ENCODE measurements at places on chromosomes 3 and 15.

DNA sequence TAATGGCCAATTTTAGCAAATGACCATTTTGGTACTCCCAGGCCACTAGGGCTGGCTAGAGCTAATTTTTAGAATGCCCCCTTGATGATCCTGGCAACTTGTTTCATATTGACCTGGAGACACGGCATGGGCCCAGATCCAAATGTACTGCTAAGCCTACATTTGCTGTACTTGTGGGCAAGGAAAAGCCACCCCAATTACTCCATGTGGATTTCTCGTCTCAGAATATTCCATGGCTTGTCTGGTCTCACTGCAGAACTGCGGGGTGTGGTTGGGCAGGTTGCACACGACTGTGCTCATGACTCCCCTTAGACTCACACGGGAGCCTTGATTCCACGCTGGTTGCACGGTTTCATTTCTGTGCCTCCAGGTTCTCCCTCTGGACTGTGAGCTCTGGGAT is 140.9 kb downstream of the RPLP1 start:
- no peak overlapping the region for H3K4me3 ChIP-seq
- H3K27me3 ChIP-seq = peaks cover 4% of the 10 kb centered on the region
- H3K27ac ChIP-seq = no peak overlapping the region
- no peak for DNase-seq

- no peak for DNase-seq
- H3K27ac ChIP-seq = no peak overlapping the region
- H3K27me3 ChIP-seq = peaks cover 3% of the 10 kb centered on the region
- H3K4me3 ChIP-seq = no peak overlapping the region
Measured at GRCh38 chr3:120648290-120648689, 33.7 kb downstream of the HGD start.

- DNase-seq = no peak
- no peaks in the 10 kb centered on the region for H3K27me3 ChIP-seq
- peaks cover 15% of the 10 kb centered on the region for H3K36me3 ChIP-seq
- no peak overlapping the region for H3K27ac ChIP-seq
- no peaks in the 10 kb centered on the region for H3K4me1 ChIP-seq
- H3K4me3 ChIP-seq = no peak overlapping the region
Measured at GRCh38 chr3:17442332-17443049, 299.9 kb downstream of the TBC1D5 start.

DNA sequence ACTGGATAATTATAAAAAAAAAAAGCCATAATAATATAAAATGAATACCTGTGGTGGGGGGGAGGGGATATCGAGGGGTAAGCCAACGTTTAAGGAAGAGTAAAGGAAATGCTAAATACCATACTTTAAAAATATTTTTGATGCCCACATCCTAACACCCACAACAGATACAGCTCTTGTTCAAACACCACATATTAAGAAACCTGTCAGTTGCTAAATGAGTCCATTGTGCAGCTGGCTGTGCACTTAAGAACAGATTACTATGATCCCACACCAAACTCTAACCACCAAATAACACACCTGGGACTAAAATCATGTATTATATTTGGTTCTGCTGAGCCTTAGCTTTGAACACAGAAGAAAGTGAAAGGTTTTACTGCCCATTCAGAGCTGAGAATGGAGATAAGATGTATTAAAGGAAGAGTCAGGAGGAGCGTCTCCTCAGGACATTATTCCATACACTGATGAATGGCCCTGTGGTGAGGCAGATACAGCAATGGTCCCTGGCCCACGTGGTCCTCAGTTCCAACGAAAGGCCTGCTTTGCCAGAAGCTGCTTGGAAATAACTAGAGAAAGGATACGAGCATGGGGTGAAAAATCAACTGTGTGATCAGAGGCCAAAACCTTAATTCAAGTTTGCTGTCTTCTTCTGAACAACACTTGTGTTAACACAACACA is 515.4 kb downstream of the FOXP1 start:
- H3K27me3 ChIP-seq = no peaks in the 10 kb centered on the region
- peak; percentile 30 for DNase-seq
- H3K4me3 ChIP-seq = no peak overlapping the region
- peak overlapping the region; percentile 83 for H3K27ac ChIP-seq
- peaks cover 56% of the 10 kb centered on the region for H3K4me1 ChIP-seq

DNA sequence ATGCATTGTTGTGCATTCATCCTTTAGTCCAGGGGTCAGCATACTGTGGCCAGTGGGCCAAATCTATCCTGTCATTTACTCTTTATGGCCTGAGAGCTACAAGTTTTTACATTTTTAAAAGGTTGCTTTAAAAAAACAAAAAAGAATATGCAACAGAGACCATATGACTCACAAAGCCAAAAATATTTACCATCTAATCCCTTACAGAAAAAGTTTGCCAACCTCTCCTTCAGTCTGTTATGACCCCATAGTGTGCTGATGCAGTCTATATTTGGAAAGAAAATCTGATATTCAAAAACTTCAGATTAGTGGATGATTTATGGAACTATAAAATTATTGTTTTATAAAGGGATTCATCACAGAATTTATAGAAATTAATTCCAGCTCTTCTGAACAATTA is 237.5 kb upstream of the IL12A start:
- H3K4me3 ChIP-seq = no peak overlapping the region
- H3K4me1 ChIP-seq = no peaks in the 10 kb centered on the region
- no peak for DNase-seq
- no peak overlapping the region for H3K27ac ChIP-seq
- no peaks in the 10 kb centered on the region for H3K27me3 ChIP-seq
- H3K36me3 ChIP-seq = no peaks in the 10 kb centered on the region

GRCh38 chr15:70833861-70834765 is 19.8 kb downstream of the LARP6 start:
- no peaks in the 10 kb centered on the region for H3K4me1 ChIP-seq
- H3K4me3 ChIP-seq = no peak overlapping the region
- no peak for DNase-seq
- H3K36me3 ChIP-seq = no peaks in the 10 kb centered on the region
- H3K27ac ChIP-seq = no peak overlapping the region
- no peaks in the 10 kb centered on the region for H3K27me3 ChIP-seq

GRCh38 chr3:112489674-112490479 is 9.4 kb downstream of the BTLA start:
- peaks cover 69% of the 10 kb centered on the region for H3K4me1 ChIP-seq
- H3K4me3 ChIP-seq = peak overlapping the region; percentile 36
- peak overlapping the region; percentile 74 for H3K27ac ChIP-seq
- DNase-seq = no peak

GRCh38 chr3:145953316-145953715 is 207.7 kb downstream of the PLOD2 start:
- H3K4me3 ChIP-seq = no peak overlapping the region
- no peaks in the 10 kb centered on the region for H3K4me1 ChIP-seq
- H3K27ac ChIP-seq = no peak overlapping the region
- H3K36me3 ChIP-seq = no peaks in the 10 kb centered on the region

DNA sequence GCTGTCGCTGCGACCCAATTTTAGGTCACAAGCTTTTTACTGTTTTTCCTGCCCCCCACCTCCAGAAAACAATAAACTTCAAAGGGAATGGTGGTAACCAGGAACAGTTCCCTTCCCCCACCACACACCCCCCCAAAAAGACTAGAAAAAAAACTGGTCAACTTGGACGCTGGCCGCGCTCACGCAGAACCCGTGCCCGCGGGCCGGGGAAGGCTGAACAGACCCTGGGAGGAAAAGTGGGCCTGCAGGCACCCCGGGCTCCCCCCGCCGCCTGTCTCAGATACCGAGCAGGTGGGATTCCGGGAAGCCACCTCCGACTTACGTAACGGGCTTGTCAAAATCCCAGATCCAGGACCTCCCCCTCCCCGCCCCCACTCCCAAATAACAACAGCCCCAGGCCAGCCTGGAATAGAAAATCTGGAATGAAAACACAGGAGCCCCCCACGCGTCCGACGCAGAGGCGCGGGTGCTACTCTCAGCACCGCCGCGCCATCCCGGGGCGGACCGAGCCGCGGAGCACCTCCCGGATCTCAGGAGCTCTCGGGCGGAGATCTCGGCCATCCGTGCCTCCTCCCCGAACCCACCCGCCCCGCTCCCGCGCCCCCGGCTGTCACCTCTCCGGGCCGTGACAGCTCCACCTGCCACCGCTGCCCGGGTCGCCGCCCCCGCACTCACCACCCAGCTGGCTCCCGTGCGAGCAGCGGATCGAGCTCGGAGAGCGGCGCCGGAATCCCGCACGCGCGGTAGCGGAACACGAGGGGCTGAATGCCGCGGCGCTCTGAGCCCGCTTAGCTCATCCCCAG is 557 bp downstream of the DENND4A start:
- no peaks in the 10 kb centered on the region for H3K27me3 ChIP-seq
- peaks cover 5% of the 10 kb centered on the region for H3K36me3 ChIP-seq
- H3K4me3 ChIP-seq = peak overlapping the region; percentile 89
- peaks cover 62% of the 10 kb centered on the region for H3K4me1 ChIP-seq

DNA sequence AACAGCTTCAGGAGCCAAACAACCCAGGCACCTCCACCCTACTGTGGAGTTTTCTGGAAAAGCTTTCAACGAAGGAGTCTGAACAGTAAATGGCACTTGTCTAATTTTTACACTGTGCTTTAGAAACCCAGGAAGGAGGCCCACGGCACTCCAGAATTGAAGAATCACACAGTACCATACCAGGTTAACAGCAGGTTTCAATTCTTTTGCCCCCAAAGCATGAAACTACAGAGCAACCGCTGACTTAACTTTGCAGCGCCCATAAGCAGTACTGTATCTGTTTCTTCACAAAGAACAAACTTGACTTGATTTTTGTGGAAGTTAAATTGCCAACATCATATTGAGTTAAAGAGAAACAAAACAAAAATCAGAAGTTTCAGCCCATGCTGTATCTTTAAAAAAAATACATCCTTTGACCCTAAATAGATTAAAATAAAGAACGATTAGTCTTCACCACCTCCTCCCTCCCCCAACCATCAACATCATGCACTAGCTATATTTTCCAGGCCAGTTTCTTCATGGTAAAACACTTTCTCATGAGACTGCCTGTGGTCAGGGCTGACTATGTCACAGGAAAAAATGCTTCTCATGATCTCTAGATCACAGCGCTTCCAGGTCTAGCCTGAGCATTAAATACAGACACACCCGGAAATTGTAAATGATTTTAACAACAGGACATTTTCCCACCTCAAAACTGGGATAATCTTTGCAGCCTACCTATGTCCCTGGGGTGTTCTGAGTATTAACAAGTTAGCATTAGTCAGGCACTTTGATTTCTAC is 456.3 kb downstream of the FOXP1 start:
- no peaks in the 10 kb centered on the region for H3K27me3 ChIP-seq
- peak overlapping the region; percentile 79 for H3K27ac ChIP-seq
- peaks cover 39% of the 10 kb centered on the region for H3K36me3 ChIP-seq
- peak; percentile 39 for DNase-seq
- peak overlapping the region; percentile 96 for H3K4me3 ChIP-seq

DNA sequence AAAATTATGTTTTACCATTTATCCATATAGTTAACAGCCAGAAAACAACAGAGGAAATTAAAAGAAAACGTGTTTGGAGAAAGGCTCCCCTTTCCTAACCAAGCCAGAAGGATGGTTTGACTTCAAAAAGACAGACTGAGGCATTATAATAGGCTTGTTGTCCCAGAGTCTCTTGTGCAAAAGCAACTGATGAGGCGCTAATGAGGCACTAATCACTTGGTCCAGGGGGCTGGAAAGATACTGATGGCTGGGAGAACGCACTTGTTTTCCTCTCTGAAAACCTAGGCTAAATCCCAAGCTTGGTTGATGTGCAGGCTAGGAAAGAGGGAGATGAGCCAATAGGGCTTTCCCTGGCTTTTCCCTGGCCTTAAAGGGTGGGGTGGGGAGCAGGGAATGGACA is 389.6 kb downstream of the NTRK3 start:
- no peak for DNase-seq
- no peaks in the 10 kb centered on the region for H3K36me3 ChIP-seq
- peaks cover 1% of the 10 kb centered on the region for H3K27me3 ChIP-seq
- no peak overlapping the region for H3K27ac ChIP-seq

GRCh38 chr15:98174286-98174685 is 213.8 kb downstream of the ARRDC4 start:
- DNase-seq = peak; percentile 6
- peaks cover 3% of the 10 kb centered on the region for H3K4me1 ChIP-seq
- H3K27me3 ChIP-seq = peaks cover 21% of the 10 kb centered on the region

DNA sequence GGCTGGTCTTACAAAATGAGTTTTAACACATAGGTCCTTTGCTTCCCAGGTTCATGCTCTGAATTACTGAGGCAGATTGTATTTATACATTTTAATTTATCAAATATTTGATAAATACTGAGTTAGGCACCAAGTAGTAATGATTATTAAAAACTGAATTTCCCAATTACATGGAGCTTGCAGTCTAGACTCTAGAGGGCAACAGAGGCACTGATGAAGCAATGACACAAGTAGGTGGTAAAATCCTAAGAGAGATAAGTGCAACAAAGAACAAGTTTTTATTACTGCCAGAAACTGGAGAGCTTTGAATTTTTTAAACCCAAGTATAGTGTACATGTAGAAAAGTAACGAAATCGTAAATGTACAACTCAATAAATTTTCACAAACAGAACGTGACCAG is 406.2 kb upstream of the RARB start:
- no peaks in the 10 kb centered on the region for H3K27me3 ChIP-seq
- H3K4me3 ChIP-seq = no peak overlapping the region
- no peak for DNase-seq
- H3K27ac ChIP-seq = no peak overlapping the region

- H3K27ac ChIP-seq = peak overlapping the region; percentile 60
- H3K4me1 ChIP-seq = peaks cover 75% of the 10 kb centered on the region
- DNase-seq = no peak
- no peak overlapping the region for H3K4me3 ChIP-seq
- peaks cover 67% of the 10 kb centered on the region for H3K36me3 ChIP-seq
- no peaks in the 10 kb centered on the region for H3K27me3 ChIP-seq
Measured at GRCh38 chr3:4776399-4776979, 202.7 kb upstream of the BHLHE40 start.

DNA sequence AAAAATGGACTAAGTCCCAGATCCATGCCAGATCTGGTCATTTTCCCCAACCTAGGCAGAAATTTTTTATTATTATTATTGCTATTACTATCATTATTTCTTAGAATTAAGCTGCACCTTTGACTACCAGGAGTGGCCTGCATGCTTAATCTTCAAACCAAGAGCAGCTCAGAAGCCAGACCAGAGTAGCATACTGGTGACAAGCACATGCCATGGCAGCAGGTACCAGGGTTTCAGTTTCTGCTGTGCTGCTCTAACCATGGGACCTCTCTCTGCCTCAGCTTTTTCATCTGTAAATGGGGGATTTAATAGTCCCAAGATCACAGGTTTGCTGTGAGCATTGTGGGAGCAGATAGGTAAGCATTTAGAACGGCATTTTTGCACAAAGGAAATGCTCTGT is 262.3 kb downstream of the SLCO3A1 start:
- H3K27ac ChIP-seq = no peak overlapping the region
- no peak overlapping the region for H3K4me3 ChIP-seq
- H3K36me3 ChIP-seq = peaks cover 5% of the 10 kb centered on the region

GRCh38 chr3:49493901-49494300 is 23.8 kb downstream of the DAG1 start:
- peaks cover 7% of the 10 kb centered on the region for H3K36me3 ChIP-seq
- H3K27ac ChIP-seq = no peak overlapping the region
- no peak overlapping the region for H3K4me3 ChIP-seq
- H3K27me3 ChIP-seq = no peaks in the 10 kb centered on the region

DNA sequence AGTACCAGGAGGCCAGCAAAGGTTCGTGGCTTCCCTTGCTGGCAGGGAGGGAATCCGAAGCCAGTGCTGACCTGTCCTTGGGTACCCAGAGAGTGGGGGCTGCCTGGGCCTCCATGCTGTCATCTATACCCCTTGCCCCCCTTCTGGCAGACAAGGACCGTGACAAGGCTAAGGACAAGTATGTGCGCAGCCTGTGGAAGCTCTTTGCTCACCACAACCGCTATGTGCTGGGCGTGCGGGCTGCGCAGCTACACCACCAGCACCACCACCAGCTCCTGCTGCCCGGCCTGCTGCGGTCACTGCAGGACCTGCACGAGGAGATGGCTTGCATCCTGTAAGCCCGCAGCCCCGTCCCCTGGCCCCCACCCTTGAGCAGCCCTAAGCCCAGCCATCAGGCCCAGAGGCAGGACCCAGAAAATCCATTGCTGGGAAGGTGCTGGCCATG is 2.8 kb downstream of the FES start:
- DNase-seq = no peak
- H3K27ac ChIP-seq = no peak overlapping the region
- H3K36me3 ChIP-seq = peaks cover 5% of the 10 kb centered on the region

Measured in activated CD4-positive, alpha-beta T cell treated with anti-CD3 and anti-CD28 coated beads, Interleukin-2, amount 10 ng/mL, durations not matched to agents 7 days and 5 days (primary cell).